ENCODE measurements at places on chromosomes 1 and 21. TPM values are rescaled to one million over a fixed set of nuclear protein-coding genes. Genes with fewer than 3 reads are reported as not detected.

SPRR5 gene
- not detected for total RNA-seq

CLCNKB gene
- total RNA-seq, result 2.5 TPM

GRCh38 chr1:168932539-168932938, 174.0 kb upstream of the ATP1B1 start:
- no peak for DNase-seq

GRCh38 chr1:229231754-229232119, 39.2 kb upstream of the RAB4A start:
- no peak for DNase-seq

DNA sequence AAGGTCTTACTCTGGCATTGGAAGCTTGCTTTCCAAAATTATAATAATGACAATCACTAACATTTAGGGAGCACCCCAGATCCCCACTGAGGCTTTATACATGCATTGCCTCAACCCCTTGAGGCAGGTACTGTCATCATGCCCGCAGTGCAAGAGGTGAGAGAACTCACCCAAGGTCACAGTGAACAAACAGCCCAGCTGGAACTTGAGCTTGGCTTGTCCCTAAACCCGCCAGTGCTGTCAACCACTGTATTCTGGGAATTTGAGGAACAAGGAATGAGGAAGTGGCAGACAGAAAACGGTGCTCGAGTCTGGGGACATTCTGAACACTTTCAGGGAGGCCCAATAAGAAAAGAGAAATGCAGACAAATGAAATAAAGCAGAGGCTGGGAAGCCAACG, 34.6 kb upstream of the TLR5 start:
- no peak for DNase-seq

- DNase-seq, result peak; percentile 98
Measured at GRCh38 chr1:40862008-40862863, at the start of gene CITED4. TSS of gene CITED4 (minus strand) at chr1:40862363. CDS start at chr1:40862127, 236 bp downstream.

DCST2 gene
- 0.16 TPM for total RNA-seq

LDLRAP1 gene
- total RNA-seq, result 11.8 TPM

SYT14 gene
- not detected for total RNA-seq
